ENCODE measurements at places on chromosomes 5 and 9. TPM values are rescaled to one million over a fixed set of nuclear protein-coding genes. Genes with fewer than 3 reads are reported as not detected.

The GPR150 gene
- 0.89 TPM for total RNA-seq

The CAVIN4 gene
- total RNA-seq = not detected

The F2R gene
- not detected for total RNA-seq

The PCDHA9 gene
- not detected for total RNA-seq

The DOK3 gene
- total RNA-seq = 5.0 TPM

Data from stomach (tissue), 19 donors.